AG10803 (cell line): ENCODE measurements at places on chromosomes 16 and 17.

DNA sequence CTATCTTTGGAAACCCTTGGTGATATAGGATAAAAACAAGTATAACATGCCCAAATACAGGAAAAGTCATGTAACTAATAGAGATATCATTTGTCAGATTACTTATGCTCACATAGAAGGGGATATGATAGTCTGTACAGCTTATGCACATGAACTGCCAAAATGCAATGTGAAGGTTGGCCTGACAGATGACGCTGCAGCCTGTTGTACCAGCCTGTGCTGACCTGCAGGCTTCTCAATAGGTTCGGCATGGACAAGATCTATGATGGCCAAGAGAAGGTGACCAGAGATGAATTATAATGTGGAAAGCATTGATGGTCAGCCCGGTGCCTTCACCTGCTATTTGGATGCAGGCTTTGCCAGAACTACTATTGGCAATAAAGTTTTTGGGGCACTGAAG lies 12.7 kb downstream of the WFIKKN2 start:
- DNase-seq = no peak

- no peak for DNase-seq
Measured at GRCh38 chr17:15281909-15282308, 16.8 kb upstream of the PMP22 start.

GRCh38 chr17:50681263-50682200 lies 26.2 kb downstream of the ANKRD40 start:
- DNase-seq = peak; percentile 83

DNA sequence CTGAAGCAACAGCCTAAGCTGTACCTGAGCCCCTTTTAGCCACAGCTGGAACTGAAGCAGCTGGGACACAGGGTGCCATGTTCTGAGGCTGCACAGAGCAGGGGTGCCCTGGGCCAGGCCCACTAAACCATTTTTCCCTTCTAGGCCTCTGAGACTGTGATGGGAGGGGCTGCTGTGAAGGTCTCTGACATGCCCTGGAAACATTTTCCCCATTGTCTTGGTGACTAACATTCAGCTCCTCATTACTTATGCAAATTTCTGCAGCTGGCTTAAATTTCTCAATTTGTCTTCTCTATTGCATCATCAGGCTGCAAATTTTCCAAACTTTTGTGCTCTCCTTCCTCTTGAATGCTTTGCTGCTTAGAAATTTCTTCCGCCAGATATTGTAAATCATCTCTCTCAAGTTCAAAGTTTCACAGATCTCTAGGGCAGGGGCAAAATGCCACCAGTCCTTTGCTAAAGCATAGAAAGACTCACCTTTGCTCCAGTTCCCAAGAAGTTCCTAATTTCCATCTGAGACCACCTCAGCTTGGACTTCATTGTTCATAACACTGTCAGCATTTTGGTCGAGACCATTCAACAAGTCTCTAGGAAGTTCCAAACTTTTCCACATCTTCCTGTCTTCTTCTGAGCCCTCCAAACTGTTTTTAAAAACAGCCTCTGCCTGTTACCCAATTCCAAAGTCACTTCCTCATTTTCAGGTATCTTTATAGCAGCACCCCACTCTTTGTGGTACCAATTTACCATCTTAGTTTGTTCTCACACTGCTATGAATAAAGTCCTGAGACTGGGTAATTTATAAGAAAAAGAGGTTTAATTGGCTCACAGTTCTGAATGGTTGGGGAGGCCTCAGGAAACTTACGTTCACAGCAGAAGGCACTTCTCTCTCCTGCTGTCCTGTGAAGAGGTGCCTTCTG lies 49.8 kb downstream of the TMEM100 start:
- DNase-seq = peak; percentile 42

- no peak for DNase-seq
Measured at GRCh38 chr17:18181358-18181757, 2.3 kb upstream of the ALKBH5 start.

GRCh38 chr17:56898874-56899273 lies 15.0 kb downstream of the TRIM25 start:
- no peak for DNase-seq

- DNase-seq = no peak
Measured at GRCh38 chr17:77962348-77962747, 3.8 kb downstream of the TNRC6C start.

GRCh38 chr16:85637061-85637807 lies 24.1 kb downstream of the GSE1 start:
- no peak for DNase-seq

DNA sequence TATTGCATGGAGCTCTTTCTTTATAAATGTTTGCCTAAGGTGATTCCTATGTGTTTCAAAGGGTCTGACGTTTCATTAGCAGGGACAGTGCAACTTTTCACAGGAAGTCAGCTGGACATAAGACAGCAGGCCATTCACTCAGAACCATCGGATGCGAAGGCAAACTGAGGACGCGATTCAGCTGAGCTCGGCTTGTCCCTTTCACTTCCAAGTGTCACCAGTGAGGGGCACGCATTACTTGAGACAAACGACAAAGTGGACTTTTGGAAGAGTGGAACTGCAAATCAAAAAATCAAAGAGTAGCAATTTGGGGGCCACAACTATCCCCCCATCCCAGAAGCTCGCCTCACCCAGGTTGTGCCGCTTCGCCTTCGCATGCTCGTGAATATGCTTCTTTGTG lies 14.6 kb downstream of the USP22 start:
- no peak for DNase-seq

- no peak for DNase-seq
Measured at GRCh38 chr16:19589106-19589505, 33.6 kb downstream of the VPS35L start.

- DNase-seq = peak; percentile 69
Measured at GRCh38 chr17:77323413-77324171, 182.8 kb downstream of the SEC14L1 start.
